ENCODE measurements at places on chromosomes 7 and 10.

DNA sequence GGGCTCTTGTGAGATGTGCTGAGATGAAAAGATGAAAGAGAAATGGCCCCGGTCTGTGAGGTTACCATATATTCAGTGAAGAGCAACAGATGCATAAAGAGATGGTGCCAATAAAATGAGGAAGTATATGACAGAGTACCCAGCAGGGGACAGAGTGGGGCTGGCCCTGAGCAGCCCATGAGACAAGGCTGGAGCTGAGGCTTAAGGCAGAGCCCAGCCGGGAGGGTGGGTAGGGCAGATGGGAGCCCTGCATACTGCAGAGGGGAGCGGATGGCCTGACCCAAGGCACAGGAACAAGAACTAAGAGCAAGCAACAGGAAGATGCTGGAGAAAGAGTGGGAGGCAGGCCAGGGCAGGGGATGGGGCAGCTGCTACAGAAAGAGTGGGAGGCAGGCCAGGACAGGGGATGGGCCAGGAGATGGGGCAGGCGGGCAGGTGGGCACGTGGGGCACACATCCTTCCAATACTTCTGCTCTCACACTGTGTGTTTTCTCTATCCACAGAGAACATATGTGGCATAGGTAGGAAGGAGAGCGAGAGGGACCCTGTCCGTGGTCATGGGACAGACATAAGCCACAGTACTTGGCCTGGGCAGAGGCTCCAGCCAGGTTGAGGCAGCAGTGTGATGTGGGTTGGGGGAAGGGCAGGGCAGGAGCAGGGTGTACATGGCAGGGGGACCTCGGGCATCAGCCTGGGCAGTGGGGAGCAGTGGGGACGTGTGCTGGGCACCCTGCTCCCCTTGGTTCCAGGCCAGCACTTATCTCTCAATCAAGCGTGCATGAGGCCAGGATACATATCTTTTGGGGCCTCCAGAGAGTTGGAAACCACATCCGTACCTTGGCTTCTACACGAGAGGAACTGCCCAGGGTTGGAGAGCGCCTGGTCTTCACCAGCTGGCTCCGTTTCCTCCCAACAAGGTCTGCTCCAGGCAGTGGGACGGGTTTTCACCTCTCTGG lies 91.6 kb upstream of the IKZF1 start:
- DNase-seq: no peak

DNA sequence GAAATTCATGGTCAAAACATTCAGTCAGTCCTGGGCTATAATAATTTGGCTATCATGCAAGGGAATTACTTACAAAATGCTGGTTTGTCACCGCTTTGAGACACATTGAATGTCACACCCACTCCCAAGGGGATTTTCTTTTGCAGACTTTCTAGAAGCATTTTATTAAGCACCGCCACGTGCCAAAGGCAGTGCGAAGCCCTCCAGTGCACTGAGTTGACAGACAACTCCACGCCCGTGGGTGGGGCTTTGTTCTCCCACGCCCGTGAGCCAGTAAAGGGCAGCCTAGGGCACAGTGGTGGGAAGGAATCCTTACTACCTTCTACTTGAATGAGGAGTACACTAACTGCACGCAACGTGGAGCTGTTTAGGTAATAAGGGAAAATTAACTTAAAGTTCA lies 515.8 kb downstream of the KCNMA1 start:
- no peak for DNase-seq

- no peak for DNase-seq
Observed at GRCh38 chr10:119242186-119242585, 34.8 kb downstream of the GRK5 start.

- no peak for DNase-seq
Observed at GRCh38 chr10:102597131-102597991, 46.9 kb upstream of the TRIM8 start.

DNA sequence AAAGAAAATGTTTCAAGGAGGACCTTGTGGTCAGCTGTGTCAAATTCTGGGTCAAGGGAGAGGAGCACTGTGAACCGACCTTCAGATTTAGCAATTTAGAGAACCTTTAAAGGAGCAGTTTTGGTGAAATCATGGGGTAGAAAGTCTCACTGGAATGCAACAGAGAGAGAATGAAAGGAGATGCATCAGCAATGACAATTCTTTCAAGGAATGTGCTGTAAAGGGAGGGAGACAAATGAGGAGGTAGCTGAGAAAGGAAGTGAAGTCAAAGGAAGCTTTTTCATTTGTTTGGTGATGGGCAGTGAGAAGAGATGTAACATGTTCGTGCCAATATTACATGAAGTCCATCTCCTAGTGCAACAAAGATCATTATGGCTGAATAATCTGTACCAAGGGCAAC lies 166.0 kb downstream of the TSPAN12 start:
- DNase-seq: no peak

- no peak for DNase-seq
Observed at GRCh38 chr7:24979863-24980533, at the start of gene OSBPL3. Gene OSBPL3, minus strand, starts transcription at chr7:24980178. Its CDS starts 87,706 bp downstream, at chr7:24892472.
